ENCODE measurements at places on chromosomes 4 and X.

DNA sequence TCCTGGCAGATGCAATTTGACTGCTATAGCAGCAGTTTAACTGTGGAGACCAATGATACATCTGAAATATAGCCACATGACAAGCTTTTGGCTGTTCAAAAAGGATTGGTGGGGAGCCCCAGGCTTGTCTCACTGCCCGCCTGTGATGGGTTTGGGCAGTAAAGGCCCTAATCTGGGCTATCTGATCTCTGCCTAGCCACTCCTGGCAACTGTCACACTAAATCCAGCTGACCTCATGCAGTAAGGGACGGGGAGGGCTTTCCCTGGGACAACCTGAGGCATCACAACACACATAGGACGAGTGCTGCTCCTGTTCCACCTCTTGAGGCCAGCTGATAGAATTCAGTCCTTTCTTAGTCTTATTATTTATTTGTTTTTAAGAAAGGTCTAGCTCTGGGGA, 56.2 kb downstream of the CCDC158 start:
- DNase-seq = no peak

DNA sequence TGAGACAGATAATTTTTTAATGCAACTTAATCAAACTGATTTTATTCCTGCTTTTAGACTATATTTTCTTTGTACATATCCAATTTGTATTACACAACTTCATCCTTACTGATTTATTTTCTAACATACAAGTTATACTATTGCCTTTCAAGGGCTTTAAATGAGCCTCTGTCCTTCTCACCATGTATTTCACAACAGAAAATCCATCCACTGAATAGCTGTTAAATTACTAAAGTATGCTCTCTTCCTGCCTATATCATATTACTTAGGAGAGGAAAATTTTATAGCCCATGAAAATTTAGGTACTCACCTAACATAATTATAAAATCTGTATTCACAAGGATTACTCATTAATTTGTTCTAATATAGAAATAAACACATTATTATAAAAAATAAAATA, 528.6 kb downstream of the ANKRD50 start:
- no peak for DNase-seq

GRCh38 chrX:101009090-101009489, 39.6 kb downstream of the ARL13A start:
- no peak for DNase-seq

- DNase-seq = no peak
These were observed 91.5 kb downstream of the HPRT1 start for GRCh38 chrX:134551376-134552048.

DNA sequence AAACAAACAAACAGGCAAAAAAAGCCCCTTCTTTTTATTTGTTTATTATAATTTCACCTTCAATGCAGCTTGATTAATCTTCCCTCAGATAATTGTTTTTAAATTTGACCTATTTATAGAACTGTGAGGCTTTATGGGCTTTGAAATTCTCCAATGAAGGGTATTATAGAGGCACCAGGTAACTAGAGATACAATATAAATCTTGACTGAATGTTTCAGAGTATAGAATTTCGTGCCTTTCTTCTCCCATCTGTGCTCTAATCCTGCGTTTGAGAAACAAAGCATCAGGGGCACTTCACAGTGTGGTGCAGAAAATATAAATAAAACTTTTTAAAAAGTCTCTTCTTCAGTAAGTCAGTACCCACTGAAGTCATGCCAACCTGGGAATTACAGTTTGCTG, 120.9 kb downstream of the ANKRD50 start:
- DNase-seq = no peak

- no peak for DNase-seq
These were observed 32.4 kb downstream of the CASP3 start for GRCh38 chr4:184616633-184617551.

- no peak for DNase-seq
These were observed 52.2 kb downstream of the AFAP1 start for GRCh38 chr4:7887436-7887835.

GRCh38 chr4:88283661-88284438, 511 bp downstream of the PPM1K start:
- DNase-seq = no peak

DNA sequence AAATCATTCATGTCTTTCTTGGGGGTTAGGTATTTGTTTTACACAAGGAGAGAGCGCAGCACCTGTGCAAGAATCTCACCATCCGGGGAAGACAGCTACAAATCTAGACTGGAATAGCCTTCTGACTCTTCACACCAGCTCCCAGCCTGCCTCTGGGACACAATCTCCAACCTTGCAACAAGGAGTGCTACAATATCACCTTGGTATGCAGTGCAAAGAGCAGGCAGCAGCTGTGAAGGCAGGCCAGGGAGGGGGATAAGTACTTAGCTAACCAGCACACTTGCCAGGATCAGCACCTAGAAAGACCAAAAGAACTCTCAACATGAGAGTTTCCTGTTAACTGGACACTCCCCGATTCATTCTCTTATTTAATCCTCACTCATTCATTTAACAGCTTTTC, 235.3 kb downstream of the AR start:
- no peak for DNase-seq

DNA sequence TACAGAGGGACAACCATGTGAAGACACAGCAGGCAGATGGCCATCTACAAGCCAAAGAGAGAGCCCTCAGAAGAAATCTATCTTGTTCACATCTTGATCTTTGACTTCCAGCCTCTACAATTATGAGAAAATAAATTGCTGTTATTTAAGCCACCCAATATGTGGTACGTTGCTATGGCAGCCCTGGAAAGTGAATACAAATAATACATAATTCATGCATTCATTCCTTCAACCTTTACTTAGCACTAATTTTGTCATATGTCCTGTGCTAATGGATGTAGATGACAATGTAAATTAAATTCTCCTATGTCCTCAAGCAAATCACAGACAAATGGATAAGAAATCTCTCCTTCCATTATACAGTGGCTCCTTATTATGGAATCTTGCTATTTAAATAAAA, 361.6 kb downstream of the PACRGL start:
- no peak for DNase-seq

- DNase-seq = no peak
These were observed 122.1 kb upstream of the EOLA2 start for GRCh38 chrX:150060406-150060805.

- DNase-seq = no peak
These were observed 213.3 kb downstream of the GLUD2 start for GRCh38 chrX:121260596-121261240.

GRCh38 chr4:12884846-12885796, 599.0 kb downstream of the RAB28 start:
- DNase-seq = no peak

- DNase-seq = no peak
These were observed 276.8 kb downstream of the FBXW7 start for GRCh38 chr4:152258804-152259708.

GRCh38 chr4:45006078-45006477, 279.7 kb upstream of the GNPDA2 start:
- no peak for DNase-seq

DNA sequence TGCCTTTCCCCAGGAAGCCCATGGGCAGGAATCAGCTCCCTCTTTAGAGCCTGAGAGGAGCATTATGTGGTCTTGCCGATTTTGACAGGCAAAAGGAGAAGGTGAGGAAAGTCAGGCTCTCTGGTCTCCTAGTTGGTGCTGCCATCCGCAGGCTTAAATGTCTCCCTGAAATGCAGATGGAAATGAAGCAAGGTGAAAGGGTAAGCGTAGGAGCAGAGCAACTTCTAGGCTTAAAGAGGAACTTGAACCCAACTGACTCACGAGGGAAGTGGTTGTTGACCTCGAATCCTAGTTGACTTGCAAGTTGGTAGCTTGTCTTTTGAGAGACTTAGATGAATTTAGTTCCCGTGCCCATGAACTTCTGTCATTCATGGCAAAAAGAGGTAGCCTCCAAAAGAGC, 205.9 kb downstream of the PTTG2 start:
- DNase-seq = no peak

DNA sequence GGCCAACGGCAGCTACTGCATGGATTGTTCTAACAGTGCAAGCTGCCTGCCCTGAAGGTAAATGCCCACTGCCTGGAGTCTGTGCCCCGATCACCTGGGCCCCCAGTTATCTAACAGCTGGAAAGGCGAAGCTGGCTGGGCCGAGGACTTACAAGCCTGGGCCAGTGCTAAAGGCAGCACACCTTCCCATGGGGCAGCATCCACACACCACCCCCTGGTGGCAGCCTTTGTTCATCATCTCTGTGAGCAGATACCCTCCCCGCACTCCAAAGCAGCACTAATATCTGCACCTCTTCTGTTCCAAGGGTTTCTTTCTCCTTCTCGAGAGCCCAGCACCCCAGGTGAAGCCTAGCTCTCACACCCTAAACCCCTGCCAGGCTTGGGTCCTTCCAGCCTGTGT, 7.6 kb downstream of the SLC2A9 start:
- DNase-seq = no peak

- no peak for DNase-seq
These were observed 22.9 kb upstream of the COX7B2 start for GRCh38 chr4:46931981-46932380.

DNA sequence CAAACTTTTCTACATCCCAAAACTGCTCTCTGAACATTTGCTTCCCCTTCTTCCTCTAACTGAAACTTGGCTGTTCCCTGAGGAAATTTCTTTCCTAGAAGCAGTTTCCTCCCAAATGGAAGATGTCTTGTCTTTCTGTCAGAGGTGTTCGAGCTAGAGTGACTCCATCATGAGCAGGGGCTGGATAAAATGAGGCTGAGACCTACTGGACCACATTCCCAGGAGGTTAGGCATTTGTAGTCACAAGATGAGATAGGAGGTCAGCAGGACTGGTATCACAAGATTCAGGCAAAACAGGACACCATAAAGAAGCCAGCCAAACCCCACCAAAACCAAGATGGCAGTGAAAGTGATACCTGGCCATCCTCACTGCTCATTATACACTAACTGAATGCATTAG, 35.8 kb upstream of the PGRMC2 start:
- DNase-seq = no peak

- no peak for DNase-seq
These were observed 637 bp downstream of the AR start for GRCh38 chrX:67544281-67545035.

Data from CMK (cell line).